Heart right ventricle (tissue), 16 donors: ENCODE measurements at places on chromosomes 4 and X. TPM values are rescaled to one million over a fixed set of nuclear protein-coding genes. Genes with fewer than 3 reads are reported as not detected.

GRCh38 chr4:121070696-121071639 lies 1.4 kb downstream of the NDNF start:
- peak; percentile 41 for DNase-seq
- peaks cover 22% of the 10 kb centered on the region for H3K4me1 ChIP-seq
- peak overlapping the region; percentile 72 for H3K4me3 ChIP-seq
- H3K27me3 ChIP-seq = peaks cover 15% of the 10 kb centered on the region

GRCh38 chr4:72909461-72909860 lies 160.1 kb downstream of the COX18 start:
- H3K27me3 ChIP-seq = no peaks in the 10 kb centered on the region
- no peaks in the 10 kb centered on the region for H3K36me3 ChIP-seq
- no peaks in the 10 kb centered on the region for H3K4me1 ChIP-seq
- H3K27ac ChIP-seq = no peak overlapping the region
- no peak overlapping the region for H3K4me3 ChIP-seq
- no peak for DNase-seq

- no peak overlapping the region for H3K4me3 ChIP-seq
- DNase-seq = no peak
- H3K4me1 ChIP-seq = no peaks in the 10 kb centered on the region
- H3K27ac ChIP-seq = no peak overlapping the region
Observed at GRCh38 chr4:55681430-55681829, 45.3 kb upstream of the NMU start.

GRCh38 chrX:35357656-35358055 lies 415.1 kb downstream of the FAM47B start:
- H3K27ac ChIP-seq = no peak overlapping the region
- H3K36me3 ChIP-seq = no peaks in the 10 kb centered on the region
- no peaks in the 10 kb centered on the region for H3K4me1 ChIP-seq

GRCh38 chr4:10605746-10606482 lies 78.7 kb downstream of the CLNK start:
- no peak overlapping the region for H3K27ac ChIP-seq
- no peak for DNase-seq
- no peaks in the 10 kb centered on the region for H3K36me3 ChIP-seq
- H3K27me3 ChIP-seq = no peaks in the 10 kb centered on the region

DNA sequence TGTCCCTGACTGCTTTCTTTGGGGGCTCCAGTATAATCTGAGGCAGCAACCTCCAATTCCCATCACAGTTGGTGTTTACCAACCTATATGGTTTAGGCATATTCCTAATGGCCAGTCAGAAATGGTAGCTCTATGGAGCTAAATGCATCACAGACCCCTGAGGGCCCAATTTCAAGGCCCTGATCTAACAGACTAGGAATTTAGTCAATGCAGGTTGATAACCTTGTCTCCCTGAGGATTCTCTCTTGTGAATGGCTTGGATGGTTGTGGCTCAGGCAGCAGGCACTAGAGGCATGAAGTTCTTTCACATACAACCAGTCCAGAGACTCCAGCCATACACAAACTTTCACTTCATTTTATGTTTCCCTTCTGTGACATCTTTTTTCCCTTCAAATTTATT lies 59.4 kb downstream of the TMPRSS11F start:
- no peaks in the 10 kb centered on the region for H3K27me3 ChIP-seq
- no peaks in the 10 kb centered on the region for H3K4me1 ChIP-seq
- no peak overlapping the region for H3K4me3 ChIP-seq
- H3K27ac ChIP-seq = no peak overlapping the region
- DNase-seq = no peak

- peaks cover 7% of the 10 kb centered on the region for H3K4me1 ChIP-seq
- no peaks in the 10 kb centered on the region for H3K27me3 ChIP-seq
- H3K36me3 ChIP-seq = no peaks in the 10 kb centered on the region
- DNase-seq = no peak
- no peak overlapping the region for H3K27ac ChIP-seq
- no peak overlapping the region for H3K4me3 ChIP-seq
Observed at GRCh38 chr4:3069661-3070199, 4.6 kb downstream of the HTT-AS start.

DNA sequence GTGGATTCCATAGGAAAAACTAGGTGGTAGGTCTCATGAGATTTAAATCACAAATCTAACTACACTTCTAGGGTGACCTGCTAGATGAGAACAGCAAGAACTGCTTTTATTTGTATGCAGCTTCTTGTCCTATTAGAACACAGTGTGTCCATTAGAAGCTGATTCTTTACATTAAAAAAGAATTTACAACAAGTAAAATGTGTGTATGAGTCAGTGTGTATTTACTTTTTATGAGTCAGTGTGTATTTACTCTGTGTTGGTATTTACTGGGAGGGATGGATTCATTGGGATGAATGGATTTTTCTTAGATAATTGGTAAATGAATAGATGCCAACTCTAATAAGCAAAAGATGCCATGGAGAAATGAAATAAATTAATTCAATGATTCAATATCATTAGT lies 40.6 kb upstream of the XPNPEP2 start:
- peaks cover 6% of the 10 kb centered on the region for H3K27me3 ChIP-seq
- peaks cover 3% of the 10 kb centered on the region for H3K4me1 ChIP-seq
- no peak overlapping the region for H3K4me3 ChIP-seq

DNA sequence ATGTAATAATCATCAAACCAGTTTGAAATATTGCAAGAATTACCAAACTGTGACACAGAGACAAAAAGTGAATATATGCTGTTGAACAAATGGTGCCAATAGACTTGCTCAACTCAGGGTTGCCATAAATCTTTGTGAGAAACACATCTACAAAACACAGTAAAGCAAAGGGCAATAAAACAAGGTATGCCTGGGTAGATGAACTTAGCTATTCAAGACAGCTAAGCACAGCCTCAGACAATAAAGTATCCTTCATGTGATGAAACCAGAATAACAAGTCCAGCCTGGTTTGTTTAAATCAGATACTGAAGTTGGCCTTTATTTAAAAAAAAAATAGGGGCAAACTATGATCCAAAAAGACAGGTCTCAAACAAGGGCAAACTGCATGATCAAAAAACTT lies 19.2 kb downstream of the LAMTOR3 start:
- H3K4me3 ChIP-seq = no peak overlapping the region
- H3K36me3 ChIP-seq = peaks cover 7% of the 10 kb centered on the region
- H3K27me3 ChIP-seq = no peaks in the 10 kb centered on the region
- DNase-seq = no peak
- no peak overlapping the region for H3K27ac ChIP-seq
- no peaks in the 10 kb centered on the region for H3K4me1 ChIP-seq

DNA sequence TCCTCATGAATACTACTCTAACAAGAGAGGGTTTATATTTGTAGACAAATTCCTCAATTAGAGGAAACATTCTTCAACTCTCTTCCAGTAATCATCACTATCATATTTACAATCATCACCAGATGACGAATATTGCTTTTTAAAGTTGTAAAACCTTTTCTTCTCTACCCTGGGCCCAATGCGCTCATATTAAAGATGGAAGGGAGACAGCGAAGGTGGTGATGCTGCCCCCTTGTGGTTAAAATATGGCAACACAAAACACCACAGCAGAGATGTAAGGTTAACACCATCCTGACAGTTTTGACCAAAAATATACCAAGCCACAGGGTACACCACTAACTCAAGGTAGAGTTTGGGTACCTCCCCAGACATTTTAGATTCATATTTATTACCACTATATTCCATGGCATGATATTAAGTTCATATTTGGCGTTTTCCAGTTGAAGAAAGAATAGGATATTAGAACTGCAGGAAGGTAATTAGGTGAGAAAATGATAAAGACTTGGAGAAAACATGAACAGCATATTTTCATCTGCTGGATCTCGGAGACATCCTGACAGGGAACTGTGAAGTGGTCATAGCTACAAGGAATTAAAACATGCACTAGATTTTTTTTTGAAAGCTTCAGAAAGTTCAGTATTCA lies 72.8 kb downstream of the SLC9A7 start:
- H3K36me3 ChIP-seq = no peaks in the 10 kb centered on the region
- no peak for DNase-seq
- no peak overlapping the region for H3K4me3 ChIP-seq
- no peaks in the 10 kb centered on the region for H3K27me3 ChIP-seq
- H3K4me1 ChIP-seq = no peaks in the 10 kb centered on the region

DNA sequence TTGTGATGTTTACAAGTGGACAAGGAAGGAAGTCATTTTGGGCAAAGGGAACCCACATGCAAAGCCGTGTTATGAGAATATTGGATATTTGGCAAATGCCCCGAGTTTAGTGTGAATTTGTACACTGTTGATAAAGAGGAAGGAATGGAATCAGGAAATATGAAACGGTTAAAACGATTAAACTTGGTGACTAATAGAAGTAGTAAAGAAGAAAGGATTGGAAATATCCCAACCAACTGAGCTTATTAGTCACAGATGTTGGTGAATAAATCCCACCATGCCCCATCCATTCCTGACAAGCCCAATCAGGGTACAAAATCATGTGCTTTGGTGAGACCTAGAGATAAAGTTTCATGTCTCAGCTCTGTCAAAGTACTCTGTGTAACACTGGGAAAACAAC lies 22.0 kb downstream of the ARHGAP24 start:
- DNase-seq = no peak
- H3K27ac ChIP-seq = peak overlapping the region; percentile 74
- H3K4me3 ChIP-seq = no peak overlapping the region
- H3K4me1 ChIP-seq = peaks cover 43% of the 10 kb centered on the region
- no peaks in the 10 kb centered on the region for H3K27me3 ChIP-seq

DNA sequence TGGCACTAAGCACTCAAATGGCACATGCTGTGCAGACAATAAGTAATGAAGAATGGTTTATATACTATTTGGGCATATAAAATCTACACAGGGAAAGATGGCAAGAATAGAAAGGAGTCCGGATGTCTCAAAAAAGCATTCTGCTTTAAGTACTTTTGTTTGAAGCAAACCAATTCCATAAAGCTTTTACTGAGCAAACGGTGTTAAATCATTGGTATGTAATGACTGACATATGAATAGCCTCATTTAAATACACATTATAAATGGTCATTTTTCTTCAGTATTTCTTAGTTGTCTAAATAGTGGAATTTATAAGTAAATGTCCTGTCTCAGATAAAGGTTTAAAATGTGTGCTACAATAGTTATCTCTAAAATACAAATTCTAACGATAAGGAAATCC lies 6.0 kb downstream of the FBXO8 start:
- no peak overlapping the region for H3K27ac ChIP-seq
- H3K4me1 ChIP-seq = peaks cover 35% of the 10 kb centered on the region
- no peaks in the 10 kb centered on the region for H3K27me3 ChIP-seq
- no peak overlapping the region for H3K4me3 ChIP-seq

GRCh38 chr4:184259866-184260265 lies 42.2 kb upstream of the ENPP6 start:
- H3K27me3 ChIP-seq = no peaks in the 10 kb centered on the region
- no peak overlapping the region for H3K27ac ChIP-seq
- no peak for DNase-seq
- no peak overlapping the region for H3K4me3 ChIP-seq
- no peaks in the 10 kb centered on the region for H3K4me1 ChIP-seq

DNA sequence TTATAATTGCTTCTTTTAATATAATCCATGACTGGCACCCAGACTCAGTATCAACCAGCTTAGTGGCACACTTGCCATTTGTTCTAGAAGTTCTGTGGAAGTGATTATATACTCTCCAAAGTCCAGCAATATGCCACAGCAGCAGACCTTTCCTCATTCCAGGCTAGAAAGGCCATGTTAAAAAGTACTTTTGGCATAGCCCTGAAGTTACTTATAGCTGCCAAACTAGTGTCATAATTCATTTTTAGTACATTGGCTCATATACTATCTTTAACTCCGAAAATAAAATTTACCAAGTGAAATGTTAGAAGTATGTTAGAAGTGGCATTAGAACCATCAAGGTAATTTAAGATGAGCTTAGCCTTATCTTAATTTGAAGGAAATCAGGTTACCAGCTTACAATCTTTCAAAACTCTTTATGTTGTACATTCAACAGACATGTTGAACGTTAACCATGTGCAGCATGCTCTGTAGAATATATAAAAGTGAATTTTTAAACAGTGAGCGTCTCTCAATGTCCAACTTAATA lies 714.2 kb upstream of the LCORL start:
- H3K4me3 ChIP-seq = no peak overlapping the region
- no peaks in the 10 kb centered on the region for H3K27me3 ChIP-seq
- H3K36me3 ChIP-seq = no peaks in the 10 kb centered on the region
- no peak for DNase-seq
- H3K4me1 ChIP-seq = peaks cover 12% of the 10 kb centered on the region
- H3K27ac ChIP-seq = no peak overlapping the region

DNA sequence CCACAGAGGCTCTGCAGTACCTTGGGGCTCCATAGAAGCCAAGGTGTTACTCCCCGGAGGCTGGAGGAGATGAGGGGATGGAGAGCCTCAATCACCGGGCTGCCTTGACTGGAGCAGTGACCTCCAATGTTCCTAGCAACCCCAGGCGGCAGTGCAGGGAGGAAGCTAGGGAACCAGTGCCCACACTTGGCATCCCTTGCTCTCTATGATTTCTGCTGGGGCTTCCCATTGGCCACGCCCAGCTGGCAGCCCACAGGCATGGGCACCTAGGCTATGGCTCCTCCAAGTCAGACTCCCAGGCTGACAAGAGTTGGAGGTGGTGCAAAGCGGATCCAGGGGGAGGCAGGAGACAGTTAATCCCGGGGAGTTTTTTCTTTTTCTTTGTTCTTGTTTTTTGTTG lies 229.7 kb downstream of the EVC2 start:
- no peaks in the 10 kb centered on the region for H3K36me3 ChIP-seq
- H3K4me1 ChIP-seq = no peaks in the 10 kb centered on the region
- H3K4me3 ChIP-seq = no peak overlapping the region
- no peak overlapping the region for H3K27ac ChIP-seq
- H3K27me3 ChIP-seq = no peaks in the 10 kb centered on the region

GRCh38 chr4:7828011-7828720 lies 111.5 kb downstream of the AFAP1 start:
- no peaks in the 10 kb centered on the region for H3K27me3 ChIP-seq
- H3K4me1 ChIP-seq = peaks cover 62% of the 10 kb centered on the region
- peak; percentile 42 for DNase-seq

DNA sequence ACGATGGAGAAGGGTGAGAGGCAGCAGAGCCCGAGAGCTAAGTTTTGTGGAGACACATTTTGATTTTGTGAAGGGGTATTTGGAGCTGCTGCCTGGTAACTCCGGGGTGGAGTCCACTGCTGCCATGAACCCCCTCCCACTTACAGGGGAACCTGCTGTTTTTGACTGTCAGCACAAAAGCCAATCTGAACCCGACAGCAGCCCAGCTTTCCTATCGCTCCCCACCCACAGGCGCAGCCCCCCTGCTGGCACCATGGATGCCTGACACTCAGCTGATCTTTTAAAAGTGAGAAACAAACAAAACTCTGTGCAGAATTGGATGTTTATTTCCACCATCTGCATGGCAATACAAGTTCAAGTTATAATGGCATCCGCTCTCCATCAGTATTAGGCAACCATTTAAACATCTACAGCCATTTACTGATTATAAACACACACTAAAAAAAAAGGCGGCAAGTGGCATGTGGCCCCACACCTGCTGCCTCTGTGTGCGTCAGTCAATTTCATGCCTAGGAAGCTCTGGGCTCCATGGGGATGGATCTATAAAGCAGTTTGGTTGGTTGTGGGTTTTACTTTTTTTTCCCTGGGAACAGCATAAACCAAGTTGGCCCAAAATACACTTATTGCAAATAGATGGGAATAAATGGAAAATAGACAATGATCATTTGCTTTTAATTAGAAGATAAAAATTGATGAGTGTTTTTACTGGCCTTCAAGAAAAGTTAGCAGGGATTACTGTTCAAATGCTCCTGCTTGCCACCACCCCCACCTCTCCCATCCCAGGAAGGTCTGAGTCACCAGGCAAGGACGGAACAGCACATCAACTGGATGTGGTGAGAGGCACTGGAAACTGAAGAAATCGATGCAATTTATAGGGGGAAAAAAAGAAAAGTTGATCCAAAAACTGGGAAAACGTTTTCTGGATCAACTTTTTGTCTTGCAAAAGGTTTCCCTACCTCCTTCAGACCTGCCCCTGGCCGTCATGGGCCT lies 46.0 kb downstream of the SEPSECS start:
- no peak for DNase-seq
- H3K4me3 ChIP-seq = no peak overlapping the region
- H3K36me3 ChIP-seq = no peaks in the 10 kb centered on the region

The CPZ gene
- 0.82 TPM for total RNA-seq

The TCEAL8 gene
- total RNA-seq = 55.4 TPM
